ENCODE measurements at places on chromosomes 16 and 17.

DNA sequence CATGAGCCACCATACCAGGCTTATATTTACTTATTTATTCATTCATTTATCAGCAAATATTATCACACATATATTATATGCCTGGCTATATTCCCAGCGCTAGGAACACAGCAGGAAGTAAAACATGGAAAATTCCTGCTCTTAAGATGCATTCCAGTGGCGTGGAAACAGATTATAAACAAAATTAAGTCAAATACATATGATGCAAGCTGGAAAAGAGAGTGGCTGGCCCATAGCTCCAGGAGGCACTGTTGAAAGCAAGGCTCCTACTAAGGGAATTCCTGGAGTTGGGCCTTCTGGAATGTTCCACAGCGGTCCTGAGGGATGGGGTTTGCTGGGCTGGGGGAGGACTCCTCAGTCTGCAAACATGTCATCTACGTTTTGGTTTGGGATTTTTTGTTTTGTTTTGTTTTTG, 18.4 kb downstream of the ADCY9 start:
- DNase-seq = peak; percentile 57

DNA sequence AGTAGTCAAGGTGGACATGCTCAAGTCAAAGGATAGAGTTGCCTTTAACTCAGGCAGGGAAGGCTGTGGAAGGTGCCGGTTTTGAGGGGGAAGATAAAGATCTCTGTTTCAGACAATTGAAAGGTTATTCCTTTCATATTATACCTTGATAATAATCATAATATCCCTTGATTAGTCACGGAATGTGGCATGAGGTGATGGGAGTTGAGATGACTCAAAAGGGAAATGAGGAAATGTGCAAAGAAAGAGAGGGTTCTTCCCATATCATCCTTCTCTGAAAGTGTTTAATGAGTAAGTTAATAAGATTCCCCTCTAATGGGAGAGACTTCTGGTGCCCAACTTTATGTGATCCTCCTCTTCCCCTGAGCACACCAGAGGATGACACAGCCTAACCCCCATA, 43.1 kb upstream of the HS3ST2 start:
- DNase-seq = no peak

GRCh38 chr16:4393240-4393600, 21.6 kb downstream of the VASN start:
- DNase-seq = no peak

DNA sequence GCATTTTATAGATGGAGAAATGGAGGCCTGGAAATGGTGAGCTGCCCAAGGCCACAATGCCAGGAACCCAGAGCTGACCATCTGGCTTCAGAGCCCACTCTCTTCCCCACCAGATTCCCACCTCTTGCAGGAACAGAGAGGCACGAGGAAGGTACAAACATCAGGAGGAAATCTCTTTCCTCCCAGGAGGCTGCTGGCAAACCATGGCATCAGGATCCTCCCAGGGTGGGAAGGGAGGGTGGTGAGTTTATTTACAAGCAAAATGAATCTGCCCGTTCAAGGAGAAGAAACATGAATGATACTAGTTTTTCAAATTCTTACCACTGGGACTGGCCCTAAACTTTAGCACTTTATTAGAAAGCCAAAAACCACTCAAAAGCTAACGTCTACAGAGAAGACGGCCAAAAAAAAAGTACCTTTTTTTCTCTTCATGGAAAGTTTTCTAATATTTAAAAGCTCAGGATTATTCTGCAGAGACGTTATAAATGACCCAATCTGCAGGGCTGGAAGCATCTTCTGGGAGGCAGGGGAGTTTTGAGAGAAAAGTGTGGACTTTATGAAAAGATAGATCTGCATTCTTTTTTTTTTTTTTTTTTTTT, 79.1 kb downstream of the NXN start:
- DNase-seq = no peak

DNA sequence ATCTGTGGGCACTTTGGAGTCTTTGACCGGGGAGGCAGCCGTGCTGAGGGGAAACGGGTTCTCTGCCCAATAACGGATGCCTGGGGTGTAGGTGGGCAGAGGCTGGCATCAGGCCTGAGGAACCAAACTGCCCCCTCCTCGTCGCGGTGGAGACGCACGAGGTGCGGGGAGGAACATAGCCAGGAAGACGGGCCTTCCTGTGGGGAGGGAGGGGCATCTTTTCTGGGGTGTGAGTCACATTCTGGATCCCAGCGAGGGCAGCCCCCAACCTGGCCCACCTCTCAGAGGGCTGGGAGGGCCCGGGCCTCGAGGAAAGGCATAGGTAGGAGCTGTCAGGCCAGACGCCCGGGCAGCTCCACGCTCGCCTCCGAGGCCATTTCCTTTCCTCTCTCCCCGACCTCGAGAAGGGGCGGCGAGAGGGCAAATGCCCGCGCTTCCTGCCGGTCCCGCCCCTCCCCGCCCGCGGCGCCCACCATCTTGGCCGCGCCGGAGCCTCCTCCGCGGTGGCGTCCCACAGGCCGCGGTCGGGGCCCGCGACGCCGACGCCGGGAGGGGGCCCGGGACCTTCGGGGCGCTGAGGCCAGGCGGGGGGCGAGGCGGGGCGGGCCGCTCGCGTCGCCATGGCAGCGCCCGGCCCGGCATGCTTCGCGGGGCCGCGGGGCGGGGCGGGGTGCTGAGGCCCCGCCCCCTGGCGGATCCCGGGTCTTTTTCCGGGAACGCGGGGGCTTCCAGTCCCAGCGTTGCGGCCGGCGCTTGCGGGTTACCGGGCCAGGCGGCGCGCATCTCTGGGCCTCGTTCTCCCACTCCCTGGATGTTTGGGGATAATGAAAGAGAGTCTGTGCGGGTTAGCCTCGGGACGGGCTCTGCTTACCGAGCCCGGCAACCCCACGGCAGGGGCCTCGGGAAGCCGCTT, 13.2 kb downstream of the RAI1 start:
- peak; percentile 75 for DNase-seq

DNA sequence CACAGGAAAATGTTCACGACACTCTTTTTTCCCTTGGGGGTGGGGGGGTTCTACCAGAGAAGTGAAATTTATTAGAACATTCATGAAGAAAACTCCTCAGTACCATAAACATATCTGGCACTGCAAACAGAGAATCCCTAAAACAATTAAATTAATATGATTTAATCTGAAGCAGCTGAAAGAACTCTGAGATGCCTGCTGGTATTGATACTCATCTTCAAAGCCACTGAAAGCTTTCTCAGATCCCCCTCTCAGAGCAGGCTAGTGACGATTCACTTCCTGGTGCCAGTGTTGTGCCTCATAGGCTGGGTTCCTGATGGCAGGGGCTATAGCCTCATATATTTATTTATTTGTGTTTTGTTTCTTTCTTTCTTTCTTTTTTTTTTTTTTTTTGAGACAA, 52.7 kb downstream of the MYH10 start:
- no peak for DNase-seq

GRCh38 chr17:9842057-9842758, 16.5 kb downstream of the GLP2R start:
- no peak for DNase-seq

DNA sequence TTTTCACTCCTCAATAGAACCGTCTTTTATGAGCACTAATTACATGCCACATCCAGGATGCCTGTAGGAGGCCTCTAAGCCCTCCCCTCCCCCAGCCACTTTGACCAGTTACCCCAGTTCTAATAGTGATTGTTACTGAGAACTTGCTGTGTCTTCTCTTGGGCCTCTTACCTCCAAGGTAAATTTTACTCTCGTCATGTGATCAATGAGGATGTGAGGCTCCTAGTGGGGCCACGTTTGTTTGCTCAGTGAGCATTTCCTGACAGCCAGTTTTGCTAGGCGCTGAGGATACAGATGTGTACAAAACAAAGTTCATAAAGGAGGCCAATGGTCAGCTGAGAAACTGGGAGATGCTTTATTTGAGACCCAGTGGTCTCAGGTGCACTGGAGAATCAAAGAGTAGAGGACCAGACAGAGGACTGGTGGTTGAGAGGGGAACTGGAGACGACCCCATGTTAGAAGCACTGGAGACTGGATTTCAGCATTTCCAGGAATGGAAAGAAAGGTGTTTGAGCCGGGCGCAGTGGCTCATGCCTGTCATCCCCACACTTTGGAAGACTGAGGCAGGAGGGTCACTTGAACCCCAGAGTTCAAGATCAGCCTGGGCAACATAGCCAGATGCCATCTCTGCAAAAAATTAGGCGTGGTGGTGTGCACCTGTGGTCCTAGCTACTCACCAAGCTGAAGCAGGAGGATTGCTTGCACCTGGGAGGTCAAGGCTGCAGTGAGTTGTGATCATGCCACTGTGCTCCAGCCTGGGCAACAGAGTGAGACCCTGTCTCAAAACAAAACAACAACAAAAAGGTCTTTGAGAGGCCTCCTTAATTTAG, 2.6 kb downstream of the ATP2C2 start:
- no peak for DNase-seq

GRCh38 chr16:81521141-81521626, 76.6 kb downstream of the CMIP start:
- peak; percentile 49 for DNase-seq

- DNase-seq = no peak
Observed at GRCh38 chr16:87040169-87041117, 276.7 kb downstream of the C16orf95 start.

DNA sequence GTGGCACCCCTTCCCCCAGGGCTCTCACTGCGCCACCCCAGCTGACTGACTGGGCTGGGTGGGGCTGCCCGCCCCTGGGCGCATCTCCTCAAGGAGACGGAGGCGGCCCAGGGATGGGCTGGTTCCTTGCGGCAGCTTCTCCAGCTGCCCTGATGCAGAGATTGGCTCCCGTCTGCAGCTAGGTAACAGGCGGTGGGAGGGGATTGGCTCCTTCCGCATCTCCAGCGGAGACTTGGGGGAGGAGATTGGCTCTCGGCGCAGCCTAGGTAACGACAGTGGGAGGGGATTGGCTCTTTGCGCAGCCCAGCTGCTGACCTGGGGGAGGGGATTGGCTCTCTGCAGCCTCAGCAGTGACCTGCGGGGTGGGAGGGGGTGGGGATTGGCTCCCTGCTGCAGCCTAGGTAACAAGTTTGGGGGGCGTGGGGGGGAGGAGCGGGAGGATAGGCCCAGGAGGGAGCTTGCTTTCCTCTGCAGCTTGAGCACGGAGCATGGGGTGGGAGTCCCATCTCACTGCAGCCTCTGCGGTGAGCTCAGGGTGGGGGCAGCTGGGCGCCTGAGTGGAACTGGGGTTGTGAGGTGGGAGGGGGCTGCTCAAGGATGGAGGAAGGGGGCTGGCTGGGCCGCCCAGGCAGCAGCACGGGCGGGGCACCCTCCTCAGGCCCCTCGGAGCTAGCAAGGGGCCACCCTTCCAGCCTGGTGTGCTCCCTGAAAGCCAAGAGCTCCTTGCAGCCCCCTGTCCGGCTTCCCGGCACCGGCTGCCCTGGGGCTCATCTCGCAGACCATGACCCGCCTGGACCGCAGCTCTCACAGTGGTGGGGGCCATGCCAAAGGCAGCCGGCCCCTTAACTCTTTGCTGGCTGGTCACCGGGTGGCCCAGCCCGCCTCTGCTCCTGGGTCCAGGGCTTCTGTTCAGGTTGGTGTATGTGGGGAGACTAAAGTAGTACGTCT, 6.4 kb downstream of the NFE2L1 start:
- peak; percentile 99 for DNase-seq

- no peak for DNase-seq
Observed at GRCh38 chr16:53482123-53482522, 20.9 kb downstream of the AKTIP start.

GRCh38 chr17:50090971-50091917, 3.9 kb upstream of the PDK2 start:
- DNase-seq = no peak

DNA sequence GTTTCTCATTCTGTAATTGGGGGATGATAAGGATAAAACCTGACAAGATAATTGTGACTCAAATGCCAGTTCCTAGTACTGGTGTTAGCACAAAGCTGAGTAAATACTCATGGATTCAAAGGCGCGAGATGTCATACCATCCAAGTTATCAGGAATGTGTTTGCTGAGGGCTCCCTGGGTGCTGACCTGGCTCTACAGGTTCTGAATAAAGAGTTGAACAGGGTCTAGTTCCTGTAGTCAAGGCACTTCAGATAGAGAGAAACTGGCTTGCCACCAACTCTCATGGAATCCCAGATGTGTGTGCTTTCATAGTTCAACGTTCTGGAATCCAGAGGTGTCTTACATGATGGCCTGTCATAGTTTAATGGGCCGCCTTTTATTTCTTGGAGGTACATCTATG, 141.6 kb downstream of the PRKCA start:
- DNase-seq = no peak

- no peak for DNase-seq
Observed at GRCh38 chr16:66673691-66674090, 22.9 kb downstream of the CMTM4 start.

- DNase-seq = peak; percentile 40
Observed at GRCh38 chr16:29804455-29805231, 1.7 kb upstream of the MAZ start.

GRCh38 chr16:3074860-3075522, 9.6 kb downstream of the IL32 start:
- DNase-seq = no peak

GRCh38 chr16:77234611-77235010, 35.4 kb downstream of the SYCE1L start:
- peak; percentile 74 for DNase-seq

GRCh38 chr16:25626172-25626571, 65.6 kb upstream of the HS3ST4 start:
- DNase-seq = no peak

GRCh38 chr16:54027062-54027461, 259.5 kb downstream of the IRX3 start:
- no peak for DNase-seq

DNA sequence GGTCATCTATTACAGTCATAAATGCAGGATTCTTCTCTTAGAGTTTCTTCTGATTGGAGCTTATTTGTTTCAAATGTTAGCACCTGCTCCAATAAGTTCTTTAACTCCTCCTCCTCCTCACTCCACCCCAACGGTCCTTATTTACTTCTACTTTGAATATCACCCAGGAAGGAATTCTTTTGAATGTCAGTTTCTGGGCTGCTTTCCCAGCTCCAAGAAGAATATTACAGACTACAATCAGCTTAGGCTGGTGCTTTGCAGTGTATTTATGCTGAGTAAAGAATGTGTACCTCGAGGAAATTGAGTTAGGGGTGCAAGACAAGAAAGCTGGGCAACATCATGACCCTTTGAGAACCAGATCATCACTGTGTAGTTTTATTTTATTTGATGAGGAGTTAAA, 30.8 kb downstream of the MAP3K3 start:
- DNase-seq = no peak

GRCh38 chr17:44903012-44903685, 3.9 kb upstream of the EFTUD2 start:
- DNase-seq = no peak

- DNase-seq = peak; percentile 12
Observed at GRCh38 chr17:5219536-5219935, 15.1 kb downstream of the SCIMP start.

GRCh38 chr16:29694384-29695195, 15.6 kb downstream of the QPRT start:
- DNase-seq = no peak

GRCh38 chr16:24524855-24525677, 14.3 kb upstream of the RBBP6 start:
- no peak for DNase-seq

All from mesendoderm (in vitro differentiated cells).